ENCODE measurements at places on chromosomes 6 and 20.

- no peak for DNase-seq
These were observed 260.6 kb downstream of the PHACTR1 start for GRCh38 chr6:12977206-12977605.

DNA sequence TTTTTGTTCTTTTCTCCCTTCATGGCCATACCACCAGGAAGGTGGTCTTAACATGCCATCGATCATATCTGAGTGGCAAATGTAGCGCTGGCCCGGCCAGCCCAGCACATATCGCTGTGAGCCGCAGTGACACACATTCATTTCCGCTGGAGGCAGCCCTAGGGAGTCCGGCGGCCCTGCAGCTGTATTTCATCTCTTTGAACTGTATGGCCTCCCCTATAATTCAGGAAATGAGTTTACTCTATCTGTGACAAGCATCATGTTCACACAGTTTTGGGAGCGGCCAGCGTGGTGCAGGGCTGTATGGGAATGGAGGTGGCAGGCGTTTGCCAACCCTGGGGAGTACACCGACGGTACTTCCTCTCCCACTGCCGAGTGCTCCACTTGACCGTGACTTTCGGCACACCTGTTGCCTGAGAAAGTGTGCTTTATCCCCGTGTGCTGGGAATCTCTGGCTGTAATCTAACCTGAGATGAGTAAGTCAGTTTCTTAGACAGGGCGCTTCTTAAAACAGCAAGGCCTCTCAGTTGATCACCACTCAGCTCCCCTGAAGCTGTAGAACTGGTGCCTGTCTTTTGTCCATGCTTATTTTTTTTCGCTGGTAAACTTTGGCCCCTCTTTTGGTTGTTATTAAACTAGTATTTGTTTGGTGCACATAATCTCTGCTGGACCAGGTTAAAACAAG, 257.1 kb upstream of the TAB2 start:
- peak; percentile 57 for DNase-seq

DNA sequence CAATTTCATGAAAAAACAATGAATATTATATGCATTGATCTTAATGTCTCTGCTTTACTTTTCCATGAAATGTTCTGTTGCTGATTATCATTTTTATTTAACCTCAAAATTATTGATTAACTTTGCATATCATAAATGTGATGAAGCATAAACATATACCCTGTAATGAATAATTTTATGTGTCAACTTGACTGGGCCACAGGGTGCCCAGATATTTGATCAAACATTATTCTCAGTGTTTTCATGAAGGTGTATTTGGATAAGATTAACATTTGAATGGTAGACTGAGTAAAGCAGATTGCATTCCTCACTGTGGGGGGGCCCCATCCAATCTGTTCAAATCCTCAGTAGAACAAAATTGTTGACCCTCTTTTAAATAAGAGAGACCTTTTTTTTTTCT, 265.2 kb downstream of the CENPW start:
- DNase-seq: no peak

GRCh38 chr20:39602649-39603048, 640.5 kb downstream of the DHX35 start:
- DNase-seq: no peak

- no peak for DNase-seq
These were observed 27.5 kb upstream of the NHSL1 start for GRCh38 chr6:138526822-138527235.

DNA sequence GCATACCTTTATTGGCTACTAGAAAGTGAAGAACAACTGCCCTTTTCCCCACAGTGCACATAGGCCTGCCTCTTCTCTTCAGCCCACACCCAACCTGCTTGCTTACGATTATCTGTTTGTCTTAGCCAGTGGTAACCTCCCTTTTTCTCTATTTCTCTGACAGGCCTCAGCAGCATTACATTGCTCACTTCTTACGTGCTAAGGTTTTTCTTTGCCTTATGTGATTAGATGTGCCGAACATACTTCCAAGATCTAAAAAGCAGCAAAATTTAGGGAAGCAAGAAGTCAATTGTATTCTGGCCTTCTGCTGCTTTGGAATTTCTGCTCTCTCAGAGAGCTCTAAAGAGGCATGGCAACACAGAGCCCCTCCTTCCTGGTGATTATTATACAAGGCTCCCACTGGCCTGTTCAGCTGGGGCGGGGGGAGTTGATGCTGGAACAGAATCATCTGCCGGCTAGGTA, 7.0 kb downstream of the B4GALT5 start:
- DNase-seq: no peak

- no peak for DNase-seq
These were observed 164.8 kb upstream of the GGTLC1 start for GRCh38 chr20:24153101-24154040.

GRCh38 chr20:1894951-1895673, at the start of gene SIRPA:
TSS of gene SIRPA (plus strand) at chr20:1895407. CDS start at chr20:1895448, 41 bp downstream.
- DNase-seq: no peak

GRCh38 chr20:25073544-25073943, 8.4 kb downstream of the VSX1 start:
- no peak for DNase-seq

Measured in CD4-positive, alpha-beta T cell treated with Interleukin-6 at 100 ng/mL for 8 hours (primary cell).